ENCODE measurements at places on chromosomes 5 and 9.
A peak's percentile ranks its signal among the peaks of the same experiment; 100 is the strongest.

GRCh38 chr5:126855266-126855665, 78.3 kb downstream of the LMNB1 start:
- no peak for DNase-seq

GRCh38 chr5:53376853-53377252, 103.6 kb upstream of the FST start:
- DNase-seq: no peak

- DNase-seq: no peak
Measured at GRCh38 chr5:157747766-157748700, 4.5 kb downstream of the LSM11 start.

GRCh38 chr5:179870403-179870903, 11.8 kb upstream of the MRNIP start:
- DNase-seq: peak; percentile 69

DNA sequence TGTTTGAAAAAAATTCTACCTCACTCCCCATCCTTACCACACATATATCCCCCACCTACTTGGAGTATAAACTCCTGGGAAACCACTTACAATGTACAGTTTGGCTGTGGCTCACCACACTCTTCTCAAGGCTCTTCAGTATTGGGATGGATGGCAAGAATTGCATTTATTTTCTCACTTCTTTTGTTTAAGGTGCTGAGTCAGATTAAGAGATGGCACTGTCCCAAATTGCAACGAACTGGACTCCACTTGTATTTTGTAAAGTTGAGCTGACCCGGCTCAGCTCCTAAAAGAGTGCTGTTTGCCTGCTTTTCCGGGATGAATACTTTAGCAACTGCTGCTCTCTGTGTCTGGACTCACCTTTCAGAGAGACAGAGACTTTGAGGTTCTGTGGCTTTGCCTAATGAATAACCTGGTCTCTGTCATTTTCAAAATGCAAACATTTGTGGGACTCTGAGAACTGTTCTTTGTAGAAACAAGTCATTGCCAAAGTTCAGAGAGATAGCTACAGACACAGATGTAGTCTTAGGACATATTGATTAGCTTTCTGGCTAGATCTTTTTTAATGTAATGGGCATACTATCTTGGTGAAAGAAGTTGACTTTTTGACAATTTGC, 42.2 kb downstream of the PPP2R2B start:
- no peak for DNase-seq

- DNase-seq: no peak
Measured at GRCh38 chr5:103943230-103943629, 380.6 kb upstream of the NUDT12 start.

DNA sequence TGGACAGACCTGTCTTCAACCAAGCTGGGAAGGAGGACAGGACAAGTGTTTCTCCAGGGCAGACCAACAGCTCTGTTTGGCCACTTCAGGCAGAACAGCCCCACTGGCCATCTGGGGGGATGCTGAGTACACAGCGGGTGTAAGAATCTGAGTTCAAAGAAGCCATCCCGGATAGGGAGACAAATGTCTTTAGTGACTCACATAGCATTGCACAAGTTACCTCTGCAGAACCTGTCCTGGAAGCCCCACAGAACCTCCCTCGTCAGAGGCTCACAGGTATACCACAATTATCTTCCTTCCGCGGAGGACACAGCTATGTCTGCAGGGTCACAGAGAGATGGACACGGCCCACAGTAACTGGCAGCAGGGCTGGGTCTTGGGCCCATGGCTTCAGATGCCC, 2.0 kb downstream of the OR2V2 start:
- DNase-seq: no peak

DNA sequence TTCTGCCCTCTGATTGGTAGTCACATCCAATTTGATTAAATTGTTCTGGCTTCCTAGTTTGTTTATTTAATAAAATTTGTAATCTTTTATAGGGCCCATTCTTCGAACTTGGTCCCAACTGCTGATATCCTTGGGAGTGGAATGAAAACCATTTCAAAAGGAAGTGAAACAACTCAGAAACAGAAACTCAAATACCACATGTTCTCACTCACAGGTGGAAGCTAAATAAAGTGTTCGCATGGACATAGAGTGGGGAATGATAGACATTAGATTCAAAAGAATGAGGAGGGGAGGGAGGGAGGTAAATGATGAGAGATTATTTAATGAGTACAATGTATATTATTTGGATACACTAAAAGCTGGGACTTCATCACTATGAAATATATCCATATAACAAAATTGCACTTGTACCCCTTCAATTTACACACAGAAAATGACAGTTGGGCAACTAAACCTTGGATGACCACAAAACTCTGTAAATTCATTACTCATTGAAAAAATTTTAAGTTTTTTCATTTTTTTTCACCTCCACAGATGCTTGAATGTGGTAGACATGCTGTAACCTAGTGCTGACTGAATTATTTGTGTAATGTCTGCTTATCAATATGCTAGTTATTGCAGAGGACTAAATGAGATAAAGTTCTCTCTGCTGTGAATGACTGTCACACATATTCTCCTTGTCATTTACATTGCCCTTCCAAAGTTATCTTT, 16.0 kb downstream of the ATP10B start:
- no peak for DNase-seq

GRCh38 chr9:20031836-20032235, 243.0 kb upstream of the SLC24A2 start:
- DNase-seq: no peak

- DNase-seq: peak; percentile 74
Measured at GRCh38 chr5:106094204-106094607, 1576.5 kb downstream of the EFNA5 start.

- DNase-seq: no peak
Measured at GRCh38 chr9:70609542-70610286, 195.3 kb upstream of the KLF9 start.

DNA sequence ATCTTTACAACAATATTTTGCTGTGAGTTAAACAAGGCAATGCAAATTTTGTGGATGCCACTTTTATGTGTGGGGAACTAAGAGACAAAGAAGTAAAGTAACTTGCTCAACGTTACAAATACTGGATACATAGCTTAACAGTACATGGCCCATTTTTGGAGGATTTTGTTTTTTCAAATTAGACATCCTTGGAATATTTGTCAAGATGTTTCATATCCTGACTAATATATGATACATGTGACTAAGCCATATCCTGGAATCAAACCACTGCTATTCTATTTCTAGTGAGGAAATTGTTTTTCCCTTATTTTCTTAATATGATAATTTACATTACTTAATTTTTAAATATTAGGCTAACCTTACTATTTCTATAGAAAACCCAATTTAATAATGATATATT, 529.8 kb downstream of the DMRTA1 start:
- DNase-seq: no peak

DNA sequence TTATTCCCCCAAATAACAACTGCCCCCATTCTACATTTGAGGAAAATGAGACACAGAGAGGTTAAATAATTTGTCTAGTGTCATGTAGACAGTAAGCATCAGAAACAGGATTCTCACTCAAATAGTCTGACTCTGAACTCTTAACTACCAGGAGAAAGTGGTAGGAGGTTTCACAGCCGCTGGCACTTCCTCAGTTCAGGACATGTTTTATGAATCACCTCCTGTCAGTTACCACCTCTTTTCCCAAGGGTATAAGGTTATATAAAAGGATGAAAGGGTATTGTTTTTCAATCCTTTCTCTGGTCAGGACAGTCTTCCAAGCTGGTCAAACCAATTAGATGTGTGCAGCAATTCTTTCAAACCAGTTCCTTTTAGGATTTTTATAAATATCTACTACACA, 52.1 kb downstream of the TSSK1B start:
- DNase-seq: no peak

- DNase-seq: no peak
Measured at GRCh38 chr9:138045541-138046490, 168.2 kb downstream of the CACNA1B start.

DNA sequence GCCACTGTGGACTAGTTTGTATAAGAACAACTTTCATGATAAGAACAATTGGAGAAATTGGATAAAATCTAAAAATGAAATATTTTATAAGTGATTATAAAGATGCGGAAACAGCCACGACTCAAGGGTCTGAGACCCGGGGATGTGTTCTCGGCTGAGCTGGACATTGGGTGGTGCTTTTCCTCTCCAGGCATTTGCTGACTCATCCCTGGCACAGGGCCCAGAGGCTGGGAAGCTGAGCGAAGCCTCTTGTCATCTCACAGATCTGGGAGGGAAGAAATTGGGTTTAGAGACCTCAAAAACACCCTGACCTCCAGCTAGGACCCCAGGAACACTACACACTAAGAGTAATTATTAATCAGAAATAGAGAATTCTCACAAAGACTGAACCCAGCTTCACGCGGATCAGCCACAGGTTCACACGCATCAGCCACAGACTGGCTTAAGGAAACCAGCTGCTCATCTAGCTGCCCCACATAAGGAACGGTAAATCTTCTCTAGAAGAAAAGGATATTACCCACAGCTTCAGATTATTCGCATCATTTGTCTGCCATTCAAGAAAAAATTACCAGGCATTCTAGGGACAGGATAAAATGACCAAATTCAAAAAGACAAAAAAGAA, 2.8 kb upstream of the OR2V1 start:
- peak; percentile 28 for DNase-seq

DNA sequence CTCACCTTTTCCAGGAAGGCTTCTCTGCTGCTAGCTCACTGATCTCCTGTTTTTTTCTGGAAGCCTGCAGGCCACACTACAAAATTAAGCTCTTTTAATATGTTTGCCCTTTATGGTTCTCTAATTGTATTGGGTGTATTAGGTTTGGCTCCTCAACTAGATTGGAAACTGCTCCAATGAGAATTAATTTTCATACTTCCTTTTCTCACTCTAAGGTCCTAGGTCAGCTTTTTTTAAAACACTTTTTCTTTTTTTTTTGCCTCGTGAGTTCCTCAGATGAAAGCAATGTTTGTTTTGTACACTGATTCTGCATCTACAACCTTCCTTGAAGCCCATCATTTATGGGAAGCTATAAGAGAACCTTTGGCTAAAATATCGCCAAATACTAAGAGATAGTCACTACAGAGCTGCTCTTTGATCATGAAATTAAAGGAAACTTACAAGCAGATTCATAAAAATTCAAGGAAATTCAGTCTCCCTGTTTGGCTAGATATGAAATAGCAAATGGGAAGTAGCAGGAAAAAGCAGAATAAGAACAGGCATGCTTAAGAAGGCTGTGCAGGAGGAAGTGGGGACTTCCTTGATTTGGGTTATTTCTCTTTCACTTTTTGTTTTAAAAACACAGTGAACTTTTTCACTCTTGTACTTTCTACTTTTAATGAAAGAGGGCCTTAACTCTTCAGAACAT, 55.2 kb upstream of the FYB1 start:
- DNase-seq: no peak

DNA sequence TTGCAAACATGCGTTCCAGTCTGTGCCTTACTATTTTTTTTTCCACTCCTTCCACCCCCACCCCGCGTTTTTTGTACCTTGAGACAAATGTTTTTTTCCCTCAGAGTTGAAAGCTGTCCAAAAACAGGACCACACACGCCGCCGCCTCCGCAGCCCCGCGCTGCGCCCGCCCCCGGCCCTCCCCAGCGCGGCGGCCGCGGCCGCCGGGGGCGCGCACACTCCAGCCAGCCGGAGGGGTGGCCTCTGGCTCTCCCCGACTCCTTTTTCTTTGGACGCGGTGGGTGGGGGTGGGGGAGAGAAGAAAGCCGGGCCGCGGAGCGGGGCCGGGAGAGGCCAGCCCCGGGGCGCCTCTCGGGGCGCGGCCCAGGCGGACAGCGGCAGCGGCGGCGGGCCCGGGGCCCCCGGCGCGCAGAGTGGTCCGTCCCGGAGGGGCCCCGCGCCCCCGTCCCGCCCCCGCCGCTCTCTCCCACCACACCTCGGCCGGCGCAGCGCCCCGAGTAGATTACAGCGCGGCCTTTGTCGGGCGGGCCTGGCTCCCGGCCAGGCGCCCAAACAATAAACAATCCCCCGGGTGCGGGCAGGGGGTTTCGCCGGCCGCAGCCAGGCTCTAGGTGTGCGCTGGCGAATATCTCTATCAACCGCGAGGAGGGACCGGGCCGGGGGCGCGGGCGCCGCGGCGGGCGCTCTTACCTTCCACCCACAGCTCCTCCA, 10.9 kb downstream of the PTCH1 start:
- DNase-seq: peak; percentile 51

DNA sequence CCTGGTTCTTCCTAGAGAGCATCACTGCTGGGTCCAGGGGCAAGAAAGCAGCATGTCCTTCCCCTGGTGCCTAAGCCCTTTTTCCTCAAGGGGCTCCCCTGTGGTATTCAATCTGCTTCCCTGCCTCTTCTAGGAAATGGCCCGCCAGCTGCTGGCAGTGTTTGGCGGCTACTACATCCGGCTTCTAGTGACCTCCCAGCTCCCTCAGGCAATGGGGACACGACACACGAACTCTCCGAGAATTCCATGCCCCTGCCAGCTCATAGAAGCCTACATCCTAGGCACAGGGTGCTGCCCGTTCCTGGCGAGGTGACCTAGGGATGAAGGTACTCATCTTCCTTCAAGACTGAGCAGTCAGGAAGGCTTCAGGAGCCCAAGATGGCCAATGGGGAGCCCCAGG, 14.6 kb downstream of the TEX53 start:
- no peak for DNase-seq

GRCh38 chr9:90097237-90097636, 492.4 kb downstream of the GADD45G start:
- DNase-seq: no peak

DNA sequence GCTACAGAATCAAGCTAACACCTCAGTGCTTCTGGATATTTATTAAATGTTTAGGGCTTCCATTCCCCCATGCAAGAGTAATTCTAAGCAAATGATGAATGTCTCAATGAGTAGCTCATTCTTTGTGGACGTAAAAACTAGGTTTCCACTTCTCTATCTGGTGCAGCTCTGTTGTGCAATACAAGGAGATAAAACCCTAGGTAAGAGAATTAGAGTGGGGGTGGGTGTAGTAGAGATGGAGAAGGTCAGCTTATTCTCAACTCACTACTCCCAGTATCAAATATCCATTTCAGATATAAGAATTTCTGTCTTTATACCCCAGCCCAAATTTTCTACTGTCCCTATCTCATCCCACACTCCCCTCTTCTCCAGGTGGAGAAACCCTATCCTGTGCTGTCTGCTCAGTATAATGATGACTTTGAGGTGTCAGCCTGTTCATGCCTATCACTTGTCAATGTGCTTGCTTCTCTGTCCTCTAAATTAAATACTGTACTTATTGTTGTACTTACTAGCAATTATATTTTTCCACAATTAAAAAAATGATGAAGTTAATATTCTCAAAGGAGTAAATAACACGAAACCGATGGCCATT, 4.3 kb upstream of the FYB1 start:
- DNase-seq: no peak

- DNase-seq: no peak
Measured at GRCh38 chr5:139903795-139904565, 108.4 kb downstream of the PSD2 start.

DNA sequence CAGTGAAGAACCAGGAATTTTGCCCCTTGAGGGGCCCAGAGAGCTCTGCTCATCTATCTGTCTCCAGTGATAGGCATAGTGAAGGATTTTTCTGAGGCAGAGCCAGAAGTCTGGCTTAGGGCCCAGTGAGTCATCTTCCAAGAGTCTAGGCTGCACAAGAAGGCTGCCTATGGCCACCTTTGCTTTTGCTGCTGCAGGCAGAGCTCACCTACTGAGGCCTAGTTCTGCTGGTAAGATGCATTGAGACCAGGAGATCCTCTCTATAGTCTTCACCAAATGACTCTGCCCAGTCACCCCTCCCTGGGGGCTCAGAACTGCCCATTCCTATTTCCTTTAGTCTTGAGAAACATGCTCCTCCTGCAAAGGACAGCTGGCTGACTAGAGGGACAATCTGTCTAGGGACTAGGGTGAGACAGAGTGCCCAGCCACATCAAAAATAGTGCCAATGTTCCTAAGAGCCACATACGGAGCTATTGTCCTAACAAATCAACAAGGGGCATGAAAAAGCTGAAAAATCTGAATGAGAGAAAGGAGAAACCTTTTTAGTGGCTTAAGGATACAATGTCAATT, 40.3 kb upstream of the CDKN2AIPNL start:
- DNase-seq: no peak
